ENCODE measurements at places on chromosomes 1 and 21. TPM values are rescaled to one million over a fixed set of nuclear protein-coding genes. Genes with fewer than 3 reads are reported as not detected.

- DNase-seq: no peak
Observed at GRCh38 chr1:213231795-213232231, 180.8 kb downstream of the RPS6KC1 start.

Gene CELA3B
- total RNA-seq: not detected

- DNase-seq: no peak
Observed at GRCh38 chr1:71311376-71311775, 230.5 kb upstream of the ZRANB2 start.

Gene TMEM52
- total RNA-seq: 0.43 TPM

GRCh38 chr1:60133000-60133673 lies 59.6 kb upstream of the C1orf87 start:
- no peak for DNase-seq

GRCh38 chr1:5098981-5099385 lies 444.6 kb downstream of the AJAP1 start:
- DNase-seq: no peak

GRCh38 chr1:161185732-161186311 lies 8.5 kb upstream of the B4GALT3 start:
- no peak for DNase-seq

Data from natural killer cell treated with Interleukin-12 subunit alpha and Interleukin-12 subunit beta and Interleukin-15 and Interleukin-18, amount 100 ng/mL, for 72 hours (primary cell).